Esophagus squamous epithelium (tissue), 5 donors: ENCODE measurements at places on chromosomes 2 and 18.

DNA sequence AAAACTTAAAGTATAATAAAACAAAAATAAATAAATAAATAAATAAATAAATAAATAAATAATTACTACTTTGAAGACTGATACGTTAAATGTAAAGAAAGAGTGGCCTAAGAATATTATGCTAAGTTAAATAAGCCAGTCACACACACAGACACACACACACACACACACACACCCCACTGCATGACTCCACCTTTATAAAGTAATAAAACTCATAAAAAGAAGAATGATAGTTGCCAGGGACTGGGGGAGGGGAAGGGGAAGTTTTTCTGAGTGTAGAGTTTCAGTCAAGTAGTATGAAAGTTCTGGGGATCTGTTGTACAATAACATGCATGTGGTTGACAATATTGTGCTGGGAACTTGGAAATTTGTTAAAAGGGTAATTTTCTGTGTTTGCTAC, 1237.5 kb upstream of the GYPC start:
- no peak for DNase-seq

DNA sequence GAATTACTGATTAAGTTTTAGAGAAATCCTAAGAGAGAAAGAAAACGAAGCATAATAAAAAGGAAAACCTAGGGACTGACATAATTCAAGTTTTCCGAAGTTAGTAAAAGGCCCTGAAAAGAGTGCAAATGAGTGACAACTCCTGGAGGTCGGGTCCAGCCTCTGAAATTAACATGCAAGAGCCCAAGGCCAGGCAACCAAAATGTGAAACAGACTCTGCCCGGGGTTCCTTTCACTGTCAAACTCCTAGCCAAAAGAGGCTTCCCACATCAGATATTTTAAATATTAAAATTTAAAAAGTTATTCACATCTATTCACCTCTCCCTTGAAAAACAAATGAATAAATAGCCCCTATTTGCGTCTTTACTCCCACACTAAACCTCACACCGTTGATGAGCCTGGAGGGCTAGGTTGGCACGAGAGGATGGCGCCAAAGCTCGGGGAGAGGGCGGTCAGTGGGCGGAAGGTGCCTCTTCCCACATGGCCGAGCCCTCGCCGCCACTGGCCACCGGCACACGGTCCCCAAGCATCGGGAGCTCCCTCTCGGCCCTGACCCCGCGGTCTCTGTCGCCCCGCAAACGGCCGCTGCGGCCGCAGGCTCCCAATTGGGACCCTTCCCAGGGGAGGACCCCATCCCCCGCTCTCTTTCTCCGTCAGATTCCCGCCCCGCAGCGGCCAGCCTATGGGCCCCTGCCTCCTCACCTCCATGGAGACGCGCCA, 630 bp downstream of the PPM1G start:
- no peak for DNase-seq

DNA sequence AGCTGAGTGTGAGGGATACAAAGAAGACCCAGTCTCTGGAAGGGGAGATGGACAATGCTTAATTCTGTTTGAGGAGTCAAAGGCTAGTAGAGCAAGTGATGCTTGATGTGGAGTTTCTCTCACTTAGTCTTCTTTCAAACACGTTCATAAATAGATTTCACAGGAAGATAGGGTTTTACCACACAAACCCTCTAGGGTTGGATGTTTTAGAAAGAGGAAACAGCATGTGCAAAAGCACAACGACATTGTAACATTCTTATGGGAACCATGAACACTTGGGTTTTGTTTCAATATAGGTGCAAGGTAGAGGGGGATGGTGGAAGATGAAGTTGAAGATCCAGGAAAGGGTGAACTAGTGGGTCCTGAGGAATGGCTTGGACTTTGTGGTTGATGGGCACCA, 10.8 kb upstream of the EFEMP1 start:
- no peak for DNase-seq

DNA sequence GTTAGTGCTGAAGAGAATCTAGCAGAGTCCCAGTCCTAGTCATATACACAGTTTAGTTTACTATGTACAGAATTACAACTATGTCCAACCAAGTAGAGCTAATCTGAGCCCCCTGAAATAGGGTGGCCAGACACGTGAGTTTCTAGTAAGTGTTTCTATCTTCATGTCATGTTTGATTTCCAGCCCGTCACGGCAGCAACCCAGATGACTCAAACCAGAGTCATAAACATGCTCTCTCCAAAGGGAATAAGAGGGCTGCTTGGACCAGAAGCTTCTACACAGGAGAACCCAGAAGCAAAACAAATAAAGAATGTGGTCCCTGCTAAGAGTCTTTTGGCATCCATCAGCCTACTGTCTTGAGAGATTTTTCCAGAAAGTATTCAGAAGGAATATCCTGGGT, 64.9 kb upstream of the WIPF1 start:
- DNase-seq: no peak

DNA sequence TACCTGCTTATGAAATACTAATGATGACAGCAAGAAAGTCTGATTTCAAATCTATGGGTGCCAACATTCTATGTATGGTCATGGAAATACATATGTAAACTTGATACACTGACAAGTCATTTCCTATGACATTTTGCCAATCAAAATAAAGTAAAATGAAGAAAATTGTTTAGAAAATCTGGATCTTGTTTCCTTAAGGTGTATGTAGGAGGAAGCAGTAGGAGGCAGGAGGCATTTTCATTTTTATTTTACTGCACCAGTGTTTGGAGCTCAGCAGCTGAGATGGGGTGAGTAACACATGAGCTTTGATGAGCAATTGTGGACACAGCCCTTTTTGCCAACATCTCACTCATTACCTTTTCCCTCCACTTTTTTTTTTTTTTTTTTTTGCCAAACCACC, 167.0 kb downstream of the AFF3 start:
- DNase-seq: no peak

DNA sequence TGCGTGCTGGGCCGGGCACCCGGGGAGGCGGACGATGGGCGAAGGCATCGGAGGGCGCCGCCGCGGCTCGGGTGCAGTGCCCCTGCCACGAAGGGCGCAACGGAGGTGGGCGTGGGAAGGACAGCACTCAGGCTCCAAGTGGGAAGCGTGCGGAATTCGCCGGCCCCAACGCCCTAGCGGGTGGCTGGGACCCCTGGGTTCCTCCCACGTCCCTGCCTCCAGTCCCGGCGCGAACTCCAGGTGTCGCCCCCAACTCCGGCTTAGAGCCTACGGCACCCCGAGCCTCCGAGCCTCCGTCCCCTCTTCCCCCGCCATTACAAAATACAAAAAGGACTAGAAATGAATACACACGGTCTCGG, 1.3 kb downstream of the CYP27C1 start:
- DNase-seq: no peak

DNA sequence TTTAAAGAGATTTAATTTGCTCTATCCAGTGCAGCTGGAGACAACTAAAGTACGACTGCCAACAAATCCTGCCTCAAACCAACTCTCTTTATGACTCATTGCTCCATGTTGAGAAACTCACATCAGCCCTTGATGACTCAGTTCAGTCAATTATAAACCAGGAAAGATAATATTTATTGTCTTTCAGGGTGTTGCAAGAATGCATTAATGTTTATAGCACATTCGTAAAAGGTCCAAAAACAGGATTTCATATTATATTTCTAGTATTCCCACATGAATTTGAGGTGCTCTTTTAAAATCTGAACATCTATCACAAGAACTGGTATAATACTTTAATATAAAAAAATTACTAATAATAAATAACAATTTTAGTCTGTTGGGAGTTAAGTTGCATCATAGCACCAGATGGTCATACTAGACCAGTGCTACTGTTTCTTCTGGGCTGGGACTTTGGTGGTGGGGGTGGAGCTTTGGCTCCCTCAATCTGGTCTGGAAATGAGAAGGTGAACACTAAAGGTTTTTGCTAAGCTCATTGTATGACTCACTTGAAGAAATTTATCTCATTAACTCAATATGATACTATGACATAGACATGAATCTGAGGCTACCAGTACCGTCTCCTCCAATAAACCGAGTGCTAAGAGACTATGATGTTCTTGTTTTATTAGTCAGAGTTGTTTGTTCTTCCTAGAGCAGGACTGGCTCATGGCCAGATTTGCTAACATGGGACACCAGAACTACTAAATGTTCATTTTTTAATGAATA, 26.6 kb upstream of the MAP3K20 start:
- no peak for DNase-seq

DNA sequence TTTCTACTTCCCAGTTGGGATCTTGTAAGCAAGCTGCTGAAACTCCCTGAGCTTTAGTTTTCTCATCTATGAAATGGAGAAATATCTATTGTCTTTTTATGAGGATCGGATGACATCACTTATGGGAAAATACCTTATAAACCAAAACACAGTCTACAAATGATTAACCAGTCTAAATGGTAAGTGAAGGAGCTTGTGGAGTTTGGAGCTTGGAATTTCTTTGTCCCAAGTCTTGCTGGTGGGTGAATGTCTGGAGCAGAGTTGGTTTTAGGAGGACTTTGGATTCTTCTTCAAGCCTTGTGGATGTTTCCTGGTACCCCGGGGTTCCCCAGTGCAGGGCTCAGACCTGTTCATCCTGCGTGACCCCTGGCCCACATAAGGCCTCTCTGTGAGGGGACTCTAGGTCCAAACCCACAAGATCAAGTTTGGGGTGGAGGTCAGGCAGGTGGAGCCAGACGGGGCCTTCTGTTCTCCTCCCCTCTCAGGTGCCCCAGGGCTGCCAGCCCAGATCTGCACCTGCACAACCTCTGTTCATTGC, 43.2 kb downstream of the FOSL2 start:
- DNase-seq: no peak

DNA sequence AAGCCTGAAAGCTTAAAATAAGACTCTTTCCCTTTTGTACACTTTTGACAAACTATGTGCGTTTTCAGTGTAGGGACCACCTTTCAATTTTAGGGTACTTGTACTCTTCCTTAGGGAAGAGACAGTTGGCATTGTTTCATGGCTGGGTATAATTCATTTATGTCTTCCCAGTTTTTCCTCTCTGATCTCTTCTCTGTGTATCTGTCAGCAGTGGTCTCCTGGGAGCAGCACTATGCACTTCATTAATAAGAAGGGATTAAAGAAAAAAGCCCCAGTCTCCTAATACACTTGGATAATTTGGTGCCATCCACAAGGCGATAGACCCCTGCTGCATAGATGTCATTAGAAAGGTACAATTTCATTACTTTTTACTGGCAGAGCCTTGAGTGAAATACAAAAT, 12.1 kb downstream of the AQP4 start:
- DNase-seq: no peak

DNA sequence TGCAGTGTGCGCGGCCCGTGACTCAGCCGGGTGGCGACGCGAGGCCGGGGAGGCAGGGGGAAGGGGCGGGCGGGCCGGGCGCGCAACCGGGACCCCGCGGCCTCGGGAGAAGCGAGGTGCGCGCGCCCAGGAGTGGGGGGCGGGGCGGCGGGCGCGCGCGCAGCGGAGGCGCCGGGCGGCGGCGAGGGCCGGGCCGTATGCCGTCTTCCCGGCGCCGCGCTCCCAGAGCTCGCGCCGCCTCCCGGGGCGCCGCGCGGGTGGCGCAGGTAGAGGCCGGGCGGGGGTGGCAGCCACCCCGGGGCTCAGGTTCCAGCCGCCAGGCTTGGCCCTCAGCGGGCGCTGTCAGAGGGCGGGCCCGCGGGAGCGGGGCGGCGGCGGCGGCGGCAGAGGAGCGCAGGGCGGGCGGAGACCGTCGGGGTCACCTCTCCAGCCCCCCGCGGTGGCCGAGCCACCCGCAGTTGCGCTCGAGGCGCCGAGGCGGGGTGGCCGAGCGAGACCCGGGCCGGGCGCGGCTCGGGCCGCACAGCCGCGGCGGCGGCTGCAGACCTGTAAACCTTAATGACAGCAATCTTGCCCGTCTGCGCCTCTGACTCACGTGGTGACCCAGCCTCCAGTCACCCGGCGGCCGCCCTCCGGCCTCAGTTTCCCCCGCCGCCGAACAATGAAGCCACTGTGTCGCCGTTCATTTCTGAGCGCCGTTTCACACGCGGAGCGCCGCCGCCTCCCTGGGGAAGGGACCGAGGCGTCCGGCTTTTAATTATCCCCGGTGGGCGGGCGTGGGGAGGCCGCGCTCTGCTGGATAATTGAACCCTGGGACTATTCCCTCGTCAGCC, 25.3 kb upstream of the SMAD7 start:
- DNase-seq: no peak

DNA sequence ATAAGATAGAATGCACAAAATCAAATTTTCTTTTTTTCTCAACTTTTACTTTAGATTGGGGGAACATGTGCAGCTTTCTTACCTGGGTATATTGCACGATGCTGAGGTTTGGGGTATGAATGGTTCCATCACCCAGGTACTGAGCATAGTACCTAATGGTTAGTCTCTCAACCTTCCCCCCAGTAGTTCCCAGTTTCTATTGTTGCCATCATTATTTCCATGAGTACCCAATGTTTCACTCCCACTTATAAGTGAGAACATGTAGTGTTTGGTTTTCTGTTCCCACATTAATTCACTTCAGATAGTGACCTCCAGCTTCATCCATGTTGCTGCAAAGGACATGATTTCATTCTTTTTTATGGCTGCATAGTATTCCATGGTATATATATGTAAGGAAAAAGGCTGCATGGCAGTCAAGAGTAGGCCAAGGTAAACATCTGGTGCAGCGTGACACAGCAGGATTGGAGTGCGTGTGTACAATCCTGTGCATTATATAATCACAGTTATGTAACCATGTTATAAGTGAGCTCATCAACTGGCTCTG, 10.5 kb upstream of the C2orf42 start:
- no peak for DNase-seq

DNA sequence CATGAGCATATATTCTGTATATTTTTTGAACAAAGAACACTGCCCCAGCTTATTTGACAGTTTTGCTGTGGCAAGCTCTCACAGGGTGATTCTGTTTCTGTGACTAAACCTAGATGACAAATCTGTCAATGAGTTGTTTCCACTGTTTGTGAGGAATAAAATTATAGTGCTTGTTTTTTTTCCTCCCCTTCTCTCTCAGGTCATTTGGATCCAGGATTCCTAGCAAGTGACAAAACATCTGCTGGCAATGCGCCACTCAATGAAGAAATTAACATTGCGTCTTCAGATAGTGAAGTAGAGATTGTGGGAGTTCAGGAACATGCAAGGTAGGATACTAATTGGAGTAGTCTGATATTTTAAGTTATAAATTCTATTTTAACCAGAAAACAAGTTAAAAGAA, 149.3 kb downstream of the HAUS1 start:
- DNase-seq: no peak

DNA sequence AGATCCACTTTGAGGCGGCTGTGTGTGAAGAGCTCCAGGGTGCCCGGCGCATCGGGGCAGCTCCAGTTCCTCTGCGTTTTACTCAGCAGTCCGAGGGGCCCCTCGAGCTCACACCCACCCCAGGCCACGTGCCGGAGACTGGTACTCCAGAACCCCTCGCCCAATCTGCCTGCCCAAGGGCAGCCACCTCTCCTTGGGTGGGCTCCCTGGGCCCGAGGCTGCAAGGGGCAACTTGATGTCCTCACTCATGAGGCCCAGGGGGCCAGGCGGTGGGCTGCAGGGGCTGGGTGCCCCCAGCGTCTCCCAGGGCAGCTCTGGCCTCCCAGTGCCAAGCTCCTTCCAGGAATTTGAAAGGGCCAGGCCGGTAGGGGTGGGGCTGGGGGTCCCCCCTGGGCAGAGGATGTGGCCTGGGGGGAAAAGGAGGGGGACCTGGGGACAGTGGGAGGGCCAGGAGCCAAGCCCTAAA, 16.7 kb downstream of the RAMP1 start:
- no peak for DNase-seq

GRCh38 chr2:145186303-145186702, 666.4 kb upstream of the ZEB2 start:
- DNase-seq: no peak
